ENCODE measurements at places on chromosomes 12 and 14. TPM values are rescaled to one million over a fixed set of nuclear protein-coding genes. Genes with fewer than 3 reads are reported as not detected.

GRCh38 chr12:109753054-109753401 is 39.4 kb downstream of the FAM222A start:
- DNase-seq = no peak

- DNase-seq = peak; percentile 47
Observed at GRCh38 chr14:77212943-77213678, 31.5 kb downstream of the TMEM63C start.

GALNT16 gene
- total RNA-seq = 0.19 TPM

LAG3 gene
- under 0.01 TPM for total RNA-seq
